ENCODE measurements at places on chromosomes 16 and 17. TPM values are rescaled to one million over a fixed set of nuclear protein-coding genes. Genes with fewer than 3 reads are reported as not detected.
A peak's percentile ranks its signal among the peaks of the same experiment; 100 is the strongest.

DNA sequence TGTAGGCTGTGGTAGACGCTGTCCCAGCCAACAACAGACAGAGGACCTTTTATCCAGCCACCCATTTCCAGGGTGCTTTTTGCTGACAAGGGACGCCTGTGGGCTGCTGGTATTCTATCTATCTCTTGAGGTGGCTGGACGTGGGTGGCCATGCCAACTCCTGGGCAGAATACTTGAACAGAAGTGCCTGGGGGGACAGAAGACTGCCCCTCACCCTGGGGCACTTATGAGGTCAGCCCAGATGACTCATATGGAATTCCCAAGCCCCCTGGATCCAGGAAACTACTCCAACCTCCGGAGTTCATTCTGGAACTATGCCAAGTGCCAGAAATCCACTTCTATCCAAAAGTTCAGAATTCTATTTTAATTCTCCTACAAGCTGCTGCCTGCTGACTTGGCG, 61.3 kb downstream of the CDRT4 start:
- peak; percentile 73 for DNase-seq

- no peak for DNase-seq
Measured at GRCh38 chr17:64185101-64185500, 55.2 kb upstream of the ERN1 start.

- no peak for DNase-seq
Measured at GRCh38 chr17:19361326-19361725, 1.2 kb downstream of the B9D1 start.

The QRICH2 gene
- 0.45 TPM for total RNA-seq

The PLEKHH3 gene
- total RNA-seq = 2.5 TPM

The LIG3 gene
- total RNA-seq = 47.7 TPM
